ENCODE measurements at places on chromosomes 2 and 18. TPM values are rescaled to one million over a fixed set of nuclear protein-coding genes. Genes with fewer than 3 reads are reported as not detected.

GRCh38 chr2:144430722-144431391 is 89.1 kb downstream of the ZEB2 start:
- no peak for DNase-seq

CDH20 gene
- not detected for total RNA-seq

- DNase-seq: no peak
Observed at GRCh38 chr2:137952586-137953129, 11.6 kb upstream of the HNMT start.

EDAR gene
- not detected for total RNA-seq

DNA sequence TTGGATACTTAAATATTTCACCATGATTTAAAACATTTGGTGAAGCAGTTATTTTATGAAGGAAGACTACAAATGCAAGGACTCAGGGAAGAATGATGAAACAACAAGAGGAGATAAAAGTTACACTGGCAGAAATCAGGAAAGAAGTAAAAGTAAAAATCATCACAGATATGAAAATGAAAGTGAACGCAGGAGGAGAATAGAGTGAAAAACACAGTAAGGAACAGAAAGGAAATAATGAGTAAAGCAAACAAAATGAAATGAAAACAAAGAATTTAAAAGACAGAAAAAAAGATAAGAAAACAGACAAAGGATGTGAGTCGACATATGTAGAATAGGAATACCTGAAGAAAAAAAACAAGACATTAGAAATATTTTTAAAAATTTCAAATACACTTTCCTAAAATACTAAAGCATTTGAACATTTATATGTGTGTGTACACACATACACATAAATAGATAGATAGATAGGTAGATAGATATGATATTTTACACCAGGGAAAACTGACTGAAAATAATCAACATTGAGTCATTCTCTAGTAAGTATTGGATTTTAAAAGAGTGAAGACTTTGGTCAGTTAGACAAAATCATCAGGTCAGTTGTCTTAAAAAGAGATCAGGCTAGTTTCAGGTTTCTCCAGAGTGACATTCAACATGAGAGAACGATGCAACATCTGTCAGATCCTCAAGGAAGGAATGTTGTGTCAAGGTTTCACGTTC is 12.1 kb upstream of the KDSR start:
- DNase-seq: no peak

- DNase-seq: no peak
Observed at GRCh38 chr18:74407888-74408287, 49.2 kb downstream of the DIPK1C start.

DNA sequence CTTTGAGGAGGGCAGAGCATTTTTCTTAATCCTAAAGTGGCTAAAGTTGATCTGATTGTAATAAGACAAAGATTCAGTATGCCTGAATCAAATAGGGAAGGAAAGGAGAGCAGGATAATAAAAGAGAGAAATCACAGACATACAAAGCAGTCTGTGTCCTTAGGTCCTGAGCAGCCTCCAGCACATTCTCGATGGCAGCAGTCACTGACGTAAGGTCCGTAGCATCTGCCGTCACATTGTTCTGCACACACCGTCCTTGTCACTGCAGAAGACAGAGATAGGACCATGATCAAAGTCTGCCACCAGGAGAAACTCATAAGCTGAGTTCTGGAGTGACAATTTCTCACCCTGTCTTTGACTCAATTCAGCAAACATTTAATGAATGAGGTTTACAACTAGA is 813.7 kb downstream of the ERBB4 start:
- no peak for DNase-seq

Measured in HFFc6 (cell line).